ENCODE measurements at places on chromosomes 3 and 15.

DNA sequence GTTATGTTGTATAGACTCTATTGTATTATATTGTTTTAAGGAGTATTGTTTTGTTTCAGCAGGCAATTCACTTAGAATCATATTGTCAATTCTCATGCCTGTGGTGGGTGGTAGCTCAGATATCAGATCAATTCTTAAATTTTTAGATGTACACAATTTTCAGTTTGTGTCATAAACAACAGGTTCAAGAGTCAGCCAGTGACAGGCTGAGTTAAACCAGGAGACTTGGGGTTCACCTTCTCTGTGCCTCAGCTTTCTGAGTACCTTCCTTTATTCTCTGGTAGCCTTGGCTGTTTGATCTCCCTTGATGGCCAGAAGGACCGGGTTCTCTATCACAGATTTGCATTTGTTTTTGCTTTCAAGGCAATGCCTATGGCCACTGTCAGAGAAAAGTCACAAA lies 199.9 kb upstream of the KCNMB2 start:
- no peak for DNase-seq

- DNase-seq = no peak
Observed at GRCh38 chr15:58453931-58454793, 22.4 kb downstream of the LIPC start.

- DNase-seq = no peak
Observed at GRCh38 chr3:188037195-188037718, 116.7 kb upstream of the LPP start.

- no peak for DNase-seq
Observed at GRCh38 chr3:127706785-127707351, 34.1 kb downstream of the ABTB1 start.

DNA sequence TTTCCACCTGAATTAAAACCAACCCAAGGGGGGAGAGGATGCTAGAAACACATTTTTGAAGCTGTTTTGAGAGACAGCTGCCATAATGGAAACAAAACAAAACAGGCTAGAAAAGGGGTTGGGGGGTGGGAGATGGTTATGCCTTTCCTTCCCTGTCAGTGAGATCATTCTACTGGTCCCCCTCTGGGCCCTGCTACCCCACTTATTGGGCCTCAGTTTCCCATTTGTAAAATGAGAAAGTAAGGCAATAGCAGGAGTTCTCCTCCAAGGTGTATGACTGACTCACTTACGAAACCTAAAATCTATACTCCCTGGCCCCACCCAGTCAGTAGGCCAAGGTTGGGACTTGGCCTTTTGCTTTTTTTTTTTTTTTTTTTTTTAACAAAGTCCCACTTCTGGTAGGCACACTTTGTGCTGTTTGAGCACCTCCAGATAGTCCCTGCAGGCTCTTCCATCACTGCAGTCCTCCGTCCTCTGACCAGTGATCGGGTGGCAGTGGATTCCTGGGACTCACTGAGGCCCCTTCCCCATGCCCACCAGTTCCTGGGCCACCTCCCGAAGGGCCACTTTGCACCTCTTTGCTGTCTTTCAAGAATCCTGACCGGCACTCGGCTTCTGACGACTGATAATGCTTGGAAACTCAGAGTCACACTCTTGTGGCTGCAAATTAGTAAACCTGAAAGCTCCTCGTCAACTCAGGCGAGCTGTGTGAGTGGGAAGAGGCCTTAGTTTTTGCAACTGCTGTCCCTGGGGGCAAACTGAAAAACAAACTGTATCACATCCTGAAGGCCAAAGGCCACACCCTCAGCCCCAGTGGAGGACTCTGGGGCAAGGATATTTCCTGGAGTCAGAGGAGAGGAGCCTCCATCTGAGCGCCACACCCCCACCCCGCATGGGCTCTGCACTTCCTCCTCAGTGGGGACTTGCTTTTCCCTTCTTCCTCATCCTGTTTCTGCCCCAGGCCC lies 6.7 kb upstream of the PSTPIP1 start:
- peak; percentile 30 for DNase-seq
